ENCODE measurements at places on chromosomes 3 and 15.

GRCh38 chr15:47437491-47437890 is 279.8 kb upstream of the SEMA6D start:
- DNase-seq: no peak

GRCh38 chr3:31137718-31138465 is 243.4 kb upstream of the GADL1 start:
- no peak for DNase-seq

DNA sequence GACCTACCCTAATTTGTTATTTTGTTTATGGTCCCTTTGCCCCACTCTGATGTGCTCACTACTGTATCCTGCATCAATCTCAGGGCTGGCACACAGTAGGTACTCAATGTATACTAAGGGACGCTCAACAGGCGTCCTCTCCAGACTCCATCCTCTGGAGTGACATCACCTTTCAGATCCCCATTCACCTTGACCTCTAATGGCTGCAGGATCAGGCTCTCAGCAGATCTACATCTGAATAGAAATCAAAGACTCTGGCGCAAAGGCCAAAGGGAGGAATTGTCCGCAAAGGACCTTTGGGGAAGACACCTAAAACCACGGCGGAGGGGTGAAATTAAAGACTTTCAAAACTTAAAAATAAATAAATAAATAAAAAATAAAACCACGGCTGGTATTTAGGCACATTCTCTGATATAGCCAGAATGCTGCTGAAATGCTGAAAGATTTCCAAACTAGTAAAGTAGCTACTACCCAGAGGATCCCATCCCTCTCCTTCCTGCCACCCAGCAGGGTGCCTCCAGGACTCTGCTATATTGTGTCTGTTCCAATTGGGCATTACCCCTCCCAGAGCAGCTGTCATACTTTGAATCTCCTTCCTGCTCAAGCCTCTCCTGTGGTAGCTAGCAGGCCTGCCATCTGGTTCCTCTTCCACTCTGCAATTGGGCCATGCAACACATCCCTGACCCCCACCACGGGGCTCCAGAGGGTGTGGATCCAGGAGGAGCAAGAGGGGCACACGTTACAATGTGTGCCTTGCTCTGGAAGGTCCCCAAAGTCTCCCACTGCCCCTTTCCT is 6.1 kb downstream of the SHF start:
- no peak for DNase-seq

GRCh38 chr3:158492685-158493084 is 78.3 kb upstream of the MLF1 start:
- no peak for DNase-seq

DNA sequence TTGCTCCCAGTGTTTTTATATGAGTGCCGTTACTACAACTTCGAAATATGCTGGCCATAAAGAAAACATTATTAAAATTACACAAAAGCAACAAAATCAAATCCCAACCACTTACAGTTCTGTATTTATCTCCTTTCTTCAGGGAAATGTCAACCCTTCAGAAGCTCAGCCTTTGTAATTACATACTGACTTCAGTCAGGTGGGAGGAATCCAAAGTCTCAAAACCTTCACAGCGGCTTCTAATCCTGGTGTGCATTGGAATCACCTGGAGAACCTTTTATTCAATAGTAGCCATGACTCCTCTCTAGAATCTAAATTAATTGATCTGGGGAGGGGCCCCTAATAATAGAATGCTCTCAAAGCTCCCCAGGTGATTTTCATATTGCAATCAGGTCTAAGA is 463.7 kb upstream of the ARHGEF26 start:
- DNase-seq: no peak

- DNase-seq: no peak
These were observed 7.5 kb upstream of the IGSF11 start for GRCh38 chr3:119042162-119042561.

- DNase-seq: no peak
These were observed 125.6 kb downstream of the VPS8 start for GRCh38 chr3:184937611-184938010.

DNA sequence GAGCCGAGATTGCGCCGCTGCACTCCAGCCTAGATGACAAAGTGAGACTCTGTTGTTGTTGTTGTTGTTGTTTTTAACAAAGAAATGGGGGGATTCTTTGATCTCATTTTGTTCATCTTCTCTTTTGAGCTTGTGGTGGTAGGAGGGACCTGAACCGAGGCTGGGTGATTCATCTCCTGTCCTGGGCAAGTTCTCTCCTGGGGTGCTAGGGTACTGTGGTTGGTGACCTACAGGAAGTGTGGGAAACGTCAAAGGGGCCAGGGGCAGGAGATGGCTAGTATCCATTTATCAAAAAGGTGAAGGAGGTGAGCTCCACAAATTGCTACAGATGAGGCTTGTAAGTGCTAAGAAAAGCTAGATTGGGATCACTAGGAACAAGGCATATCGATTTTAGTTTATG is 14.3 kb downstream of the PPCDC start:
- no peak for DNase-seq

All from SK-N-DZ (cell line).